Amygdala (tissue), 56 donors: ENCODE measurements at places on chromosomes 7 and 10.
A peak's percentile ranks its signal among the peaks of the same experiment; 100 is the strongest.

- no peak for DNase-seq
Measured at GRCh38 chr10:86099542-86100334, 266.9 kb downstream of the GRID1 start.

DNA sequence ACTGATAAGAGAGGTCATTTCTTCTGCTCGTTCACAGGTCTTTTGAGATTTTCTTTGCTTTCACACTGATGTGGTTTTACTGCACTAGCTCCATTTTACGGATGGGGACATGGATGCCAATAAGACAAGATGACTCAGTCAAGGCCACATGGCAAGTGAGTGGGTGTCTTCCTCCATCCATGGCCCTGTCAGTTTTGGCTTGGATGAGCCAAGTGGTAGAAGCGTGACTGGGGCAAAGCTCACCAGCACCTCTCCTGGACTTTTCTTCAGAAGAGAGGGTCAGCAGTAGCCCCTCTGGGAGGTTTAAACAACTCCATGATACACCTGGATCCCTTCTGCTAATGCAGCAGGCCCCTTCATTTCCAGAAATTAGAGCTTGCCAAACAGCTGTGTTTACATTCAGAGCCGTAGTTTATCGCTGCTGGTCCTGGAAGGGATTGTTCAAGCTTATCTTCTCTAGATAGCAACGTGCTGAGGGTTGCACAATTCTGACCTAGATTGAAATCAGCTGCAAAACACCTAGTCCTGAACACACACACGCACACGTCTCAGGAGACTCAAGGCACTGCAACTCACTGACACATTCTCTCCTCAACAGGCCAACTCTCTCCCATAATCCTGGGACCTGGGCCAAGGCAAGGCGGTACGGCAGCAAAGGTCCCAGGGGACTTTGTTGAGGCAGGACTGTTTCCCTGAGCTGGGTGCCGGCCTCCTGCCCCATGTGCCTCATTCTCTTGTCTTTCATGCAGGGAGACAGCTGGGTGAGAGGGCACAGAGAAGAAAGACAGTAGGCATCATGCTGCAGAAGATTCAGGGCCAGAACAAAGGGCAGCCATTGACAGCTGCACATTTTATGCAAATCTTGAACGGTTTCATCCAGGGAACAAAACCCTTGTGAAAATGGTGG is 14.2 kb upstream of the PDCD4 start:
- DNase-seq, result no peak

- DNase-seq, result no peak
Measured at GRCh38 chr7:216360-217300, 24.3 kb downstream of the FAM20C start.

- no peak for DNase-seq
Measured at GRCh38 chr7:134724606-134725005, 54.8 kb upstream of the CALD1 start.

DNA sequence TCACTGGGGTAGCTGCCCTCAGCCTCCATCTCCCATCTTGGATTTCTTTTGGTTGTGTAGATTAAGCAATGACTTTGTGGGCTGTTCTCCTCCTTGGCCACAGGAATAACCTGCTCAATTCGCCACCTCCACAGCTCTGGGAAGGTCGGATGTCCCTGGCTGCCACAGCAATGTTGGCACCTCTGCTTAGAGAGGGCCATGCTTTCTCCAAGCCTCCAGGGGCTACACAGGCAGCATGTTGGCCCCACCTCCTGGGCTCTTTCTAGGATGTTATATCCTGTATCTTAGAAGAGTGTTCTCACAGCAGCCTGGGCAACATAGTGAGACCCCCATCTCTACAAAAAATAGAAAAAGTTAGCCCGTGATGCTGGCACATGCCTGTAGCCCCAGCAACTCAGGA is 35.4 kb upstream of the FXYD4 start:
- no peak for DNase-seq

DNA sequence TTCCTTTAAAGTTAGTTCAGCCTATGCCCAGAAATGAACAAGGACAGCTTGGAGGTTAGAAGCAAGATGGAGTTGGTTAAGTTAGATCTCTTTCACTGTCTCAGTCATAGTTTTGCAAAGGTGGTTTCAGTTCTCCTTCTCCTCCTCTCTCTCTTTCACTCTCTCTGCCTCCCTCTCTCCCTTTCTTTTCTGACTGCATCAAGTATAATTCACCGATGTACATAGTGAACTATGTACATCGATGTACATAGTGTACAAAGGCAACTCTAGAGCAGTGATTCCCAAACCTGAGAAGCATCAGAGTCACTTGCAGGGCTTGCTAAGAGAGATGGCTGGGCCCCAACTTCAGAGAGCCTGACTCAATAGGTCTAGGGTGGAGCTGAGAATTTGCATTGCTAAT is 1259.7 kb downstream of the TYW1 start:
- no peak for DNase-seq

- no peak for DNase-seq
Measured at GRCh38 chr10:131972474-131973071, 9.2 kb downstream of the BNIP3 start.

DNA sequence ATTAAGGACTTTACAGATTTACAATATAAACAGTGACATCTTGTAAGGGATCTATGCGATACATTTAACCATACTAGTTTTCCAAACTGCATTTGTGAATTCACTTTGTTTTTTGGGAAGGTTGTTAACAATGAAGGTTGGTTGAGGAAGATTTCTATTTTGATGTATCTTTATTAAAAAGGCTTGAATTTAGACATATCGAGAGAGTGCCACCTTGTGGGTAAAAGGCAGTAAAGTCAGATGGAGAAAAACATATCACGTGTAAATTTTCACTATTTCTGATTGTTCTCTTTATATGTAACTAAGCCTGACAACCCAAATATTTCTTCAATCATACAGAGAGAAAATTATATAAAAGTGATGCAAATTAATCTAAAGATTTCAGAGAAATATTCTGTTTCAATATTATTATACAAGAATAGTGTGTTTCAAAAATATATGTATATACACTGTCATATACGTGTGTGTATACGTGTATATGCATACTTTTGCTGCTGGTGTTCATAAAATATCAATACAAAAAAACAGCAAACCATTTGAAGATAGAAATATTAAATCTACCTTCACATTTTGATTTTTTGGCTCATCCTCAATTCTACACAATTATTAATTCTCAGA is 988.6 kb downstream of the SORCS1 start:
- DNase-seq, result no peak

DNA sequence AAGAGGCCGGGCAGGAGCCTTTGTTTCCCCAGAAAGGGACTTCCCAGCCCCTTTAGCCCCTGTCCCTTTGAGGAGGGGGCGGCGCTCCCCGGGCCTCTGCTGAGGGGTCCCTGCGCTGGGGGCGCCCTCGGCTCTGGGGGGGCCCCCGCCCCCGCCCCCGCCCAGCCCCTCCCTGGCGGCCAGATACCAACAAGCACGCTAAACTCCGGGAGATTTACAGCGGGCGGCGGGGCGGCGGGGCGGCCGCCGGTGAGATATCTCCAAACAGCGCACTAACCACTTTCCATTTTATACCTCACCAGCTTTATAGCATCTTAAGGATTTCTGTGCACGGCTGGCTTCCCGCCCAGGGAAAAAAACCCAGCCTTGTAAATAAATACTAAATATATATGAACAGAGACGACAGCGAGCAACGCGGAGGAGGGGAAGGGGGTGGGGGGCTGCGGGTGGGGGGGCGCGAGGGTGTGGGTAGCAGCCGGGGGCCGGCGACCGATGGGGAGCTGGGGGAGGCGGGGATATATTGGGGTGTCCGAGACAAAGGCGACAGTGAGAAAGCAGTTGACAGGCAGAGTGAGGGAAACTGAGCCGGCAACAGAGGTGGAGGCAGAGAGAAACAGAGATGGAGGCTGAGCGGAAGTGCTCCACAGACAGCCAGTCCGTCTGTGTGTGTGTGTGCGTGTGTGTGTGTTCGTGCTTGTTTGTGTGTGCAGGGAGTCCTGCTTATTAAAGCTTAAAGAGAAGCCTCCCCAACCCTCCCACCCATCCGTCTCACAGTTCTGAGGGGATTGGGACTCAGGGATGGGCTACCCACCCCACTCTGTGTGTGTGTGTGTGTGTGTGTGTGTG is 85.8 kb downstream of the HIF1AN start:
- no peak for DNase-seq

GRCh38 chr7:96952974-96953391 is 52.4 kb upstream of the DLX6 start:
- no peak for DNase-seq

GRCh38 chr10:50576245-50576815 is 47.4 kb downstream of the SGMS1 start:
- peak; percentile 22 for DNase-seq

DNA sequence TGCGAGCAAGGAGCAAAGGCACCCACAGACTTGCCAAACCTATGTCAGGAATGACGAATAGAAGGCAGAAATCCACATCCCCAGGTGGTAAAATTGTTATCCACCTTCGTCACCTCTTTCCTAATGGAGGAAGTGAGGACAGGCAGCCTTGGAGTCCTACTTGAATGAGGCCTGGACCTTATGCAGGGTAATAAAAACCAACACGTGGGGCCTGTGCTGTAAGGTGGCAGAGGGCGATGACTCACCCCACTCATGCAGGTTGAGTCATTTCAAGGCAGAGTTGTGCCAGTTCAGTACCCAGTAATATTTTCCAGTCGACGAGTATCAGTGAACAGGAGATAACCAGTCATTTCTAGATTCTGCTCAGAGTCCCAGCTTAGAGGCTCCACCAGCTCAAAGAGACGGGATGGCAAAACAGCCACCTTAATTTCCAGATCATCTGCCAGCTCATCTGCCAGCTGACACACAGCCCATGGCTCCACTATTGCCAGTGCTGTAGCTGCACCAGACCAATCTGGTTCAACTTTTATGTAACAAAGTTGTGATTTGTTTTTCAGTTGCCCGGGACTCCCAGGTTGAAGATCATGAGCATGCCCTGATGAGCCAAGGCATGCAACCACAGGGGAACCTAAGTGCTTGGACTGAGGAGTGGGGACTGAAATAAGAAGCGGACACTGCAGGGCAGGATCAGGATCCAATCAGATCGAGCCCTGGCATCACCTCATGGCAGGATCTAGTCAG is 176.2 kb upstream of the ITGB1 start:
- no peak for DNase-seq

DNA sequence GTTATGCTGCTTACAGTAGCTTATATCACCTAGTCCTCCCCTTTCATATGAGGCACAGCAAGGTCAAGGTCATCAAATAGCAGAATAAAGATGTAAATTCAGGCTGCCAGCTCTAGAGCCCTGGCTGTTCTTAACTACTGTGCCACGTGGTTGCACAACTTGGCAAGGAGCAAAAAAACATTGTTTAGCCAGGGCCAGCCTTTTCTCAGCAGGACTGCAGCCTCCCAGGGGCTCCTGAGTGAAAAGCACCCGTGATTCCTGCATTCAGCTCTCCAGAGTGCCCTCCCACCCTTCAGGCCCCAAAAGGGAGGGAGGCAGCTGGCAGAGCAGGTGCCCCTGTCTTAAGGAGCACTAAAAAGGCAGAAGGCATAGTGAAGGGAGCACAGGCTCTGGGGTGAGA is 31.8 kb upstream of the TM9SF3 start:
- DNase-seq, result no peak

- DNase-seq, result no peak
Measured at GRCh38 chr7:99837649-99838361, 10.0 kb downstream of the CYP3A43 start.

- no peak for DNase-seq
Measured at GRCh38 chr10:30510184-30510931, 76.4 kb downstream of the MAP3K8 start.

DNA sequence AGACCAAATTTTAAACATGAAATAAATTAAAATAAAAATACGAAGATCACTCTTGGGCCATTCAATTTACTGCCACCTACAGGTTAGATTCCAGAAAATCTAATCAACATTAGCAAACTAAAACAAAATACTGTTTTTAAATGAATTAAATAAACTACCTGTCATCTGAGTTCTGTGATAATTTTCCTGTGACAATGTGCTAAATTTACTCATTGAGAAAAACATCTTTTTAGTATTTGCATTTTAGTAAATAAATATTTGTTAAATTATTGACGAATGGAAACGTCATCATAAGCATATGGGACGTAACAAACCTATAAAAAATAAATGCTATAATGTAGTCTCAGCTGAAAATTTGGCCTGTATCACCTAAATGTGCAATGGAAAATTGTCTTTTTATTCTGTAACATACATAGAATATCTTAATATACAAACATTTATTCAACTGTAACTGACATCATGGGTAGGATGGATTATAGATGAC is 72.1 kb downstream of the ITGB8 start:
- no peak for DNase-seq

DNA sequence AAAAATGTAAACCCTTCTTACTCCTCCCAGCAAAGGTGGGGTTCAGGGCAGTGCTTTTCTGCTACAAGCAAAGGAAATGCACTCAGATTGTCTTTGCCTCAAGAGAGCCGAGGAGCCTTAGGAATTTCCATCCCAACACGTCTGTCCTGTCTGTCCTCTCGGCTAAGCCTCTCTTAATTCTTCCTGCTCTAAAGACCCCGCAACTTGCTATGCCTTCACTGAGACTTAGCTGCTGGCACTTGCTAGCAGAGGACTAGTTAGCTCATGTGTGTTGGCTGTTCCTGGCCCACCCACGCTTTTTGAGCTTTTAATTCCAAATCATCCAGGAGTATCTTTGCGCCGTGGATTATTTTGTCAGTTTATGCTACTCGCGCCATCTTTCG is 481 bp upstream of the NPM3 start:
- no peak for DNase-seq

GRCh38 chr10:78956391-78956790 is 112.4 kb upstream of the ZMIZ1 start:
- DNase-seq, result no peak

DNA sequence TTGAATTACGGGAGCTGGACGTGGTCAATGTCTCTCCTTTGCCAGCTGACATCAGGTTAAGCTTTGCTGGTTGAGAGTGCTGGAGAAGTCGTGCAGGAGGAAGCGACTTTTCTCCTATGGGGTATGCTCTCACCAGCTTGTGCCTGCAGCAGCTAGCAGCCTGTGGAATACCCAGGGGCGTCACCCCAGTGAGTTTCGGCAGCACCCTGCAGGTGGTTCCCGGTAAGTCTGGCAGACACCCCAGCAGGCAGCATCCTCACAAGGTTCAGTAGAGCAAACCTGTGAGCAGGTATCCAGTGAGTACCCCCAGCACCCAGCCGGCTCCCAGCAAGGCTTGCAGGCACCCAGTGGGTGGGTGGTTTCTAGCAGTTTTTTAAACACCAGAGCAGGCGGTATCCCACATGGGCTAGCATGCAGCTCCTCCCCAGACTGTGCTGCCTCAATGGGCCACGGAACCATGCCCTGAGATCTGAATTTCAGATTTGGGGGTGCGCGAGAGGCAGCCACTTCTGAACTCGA is 74.8 kb upstream of the SVIL start:
- no peak for DNase-seq

DNA sequence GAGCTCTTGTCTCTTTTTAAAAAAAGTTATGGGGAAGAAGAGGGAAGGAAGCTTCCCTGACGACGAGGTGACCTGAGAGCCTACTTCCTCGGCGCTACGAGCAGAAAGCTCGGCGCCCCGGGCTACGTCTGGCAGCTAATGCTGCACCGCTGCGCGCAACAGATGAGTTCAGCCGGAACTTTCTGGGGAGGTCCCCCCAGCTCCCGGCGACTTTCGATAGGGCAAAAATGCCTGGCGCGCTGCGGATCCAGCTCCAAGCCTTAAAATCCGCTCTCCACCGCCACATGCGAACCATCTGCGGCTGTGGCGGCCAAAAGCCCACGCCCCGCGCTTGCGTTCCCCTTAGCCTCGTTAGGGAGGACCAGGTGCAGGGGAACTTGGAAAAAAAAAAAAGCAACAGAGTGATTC is 621 bp downstream of the P4HA1 start:
- DNase-seq, result peak; percentile 54
